G401 (cell line): ENCODE measurements at places on chromosomes 4 and X.

DNA sequence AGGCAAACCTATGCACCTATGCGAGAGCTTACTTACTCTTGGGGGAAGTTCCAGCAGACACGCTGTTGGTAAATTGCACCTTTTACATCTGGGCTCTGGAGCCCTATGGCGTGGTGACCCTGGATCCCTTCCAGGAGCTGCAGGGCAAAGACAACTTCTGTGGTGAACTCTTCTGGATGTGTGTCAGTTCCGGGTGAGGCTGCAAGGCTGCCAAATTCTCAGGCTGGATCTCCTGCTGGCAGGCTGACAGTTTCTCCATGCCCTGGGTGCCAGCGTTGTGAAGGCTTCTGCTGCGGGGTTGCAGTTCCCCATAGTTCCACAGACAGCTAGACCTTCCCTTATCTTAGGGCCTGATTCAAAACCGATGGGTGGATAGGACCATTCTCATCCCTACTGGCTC is 37.9 kb downstream of the RAP2C start:
- DNase-seq: no peak

DNA sequence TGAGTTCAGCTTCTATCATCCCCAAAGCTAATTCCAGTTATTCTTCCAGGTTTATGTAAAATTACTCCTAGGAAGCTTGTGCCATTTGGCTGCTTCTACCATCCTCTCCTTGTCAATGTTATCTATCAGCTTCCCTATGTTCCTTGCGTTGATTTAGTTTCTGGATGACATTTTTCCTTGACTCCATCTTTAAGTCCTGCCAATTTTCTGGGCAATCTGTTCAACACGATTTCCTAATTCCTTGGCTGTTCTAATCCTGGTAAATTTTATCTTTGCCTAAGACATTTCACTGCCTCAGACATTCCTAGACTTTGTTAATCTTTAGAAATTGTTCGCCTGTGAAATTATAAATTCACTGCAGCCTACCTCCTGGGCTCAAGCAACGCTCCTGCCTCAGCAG is 125.1 kb downstream of the PDS5A start:
- no peak for DNase-seq

DNA sequence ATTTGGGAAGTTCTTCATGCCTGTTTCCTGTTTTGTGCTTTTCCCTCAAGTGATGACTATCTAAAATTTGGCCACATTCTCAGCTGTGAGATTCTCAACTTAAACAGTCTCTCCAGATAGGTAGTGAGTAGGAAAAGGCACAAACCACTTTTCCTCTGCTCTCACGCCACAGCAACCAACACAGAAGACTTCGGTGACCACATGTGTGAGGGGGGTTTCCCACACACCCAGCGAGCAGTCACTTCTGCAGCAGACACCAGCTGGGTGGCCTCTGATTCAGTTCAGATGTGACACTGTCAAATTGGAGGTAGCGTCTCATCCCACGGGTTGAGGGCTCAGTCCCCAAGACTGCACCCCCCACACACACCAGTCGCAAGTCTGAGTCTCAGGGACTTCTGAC is 25.1 kb upstream of the CLDN34 start:
- DNase-seq: no peak

GRCh38 chr4:111475001-111475400 is 670.3 kb upstream of the FAM241A start:
- peak; percentile 5 for DNase-seq

DNA sequence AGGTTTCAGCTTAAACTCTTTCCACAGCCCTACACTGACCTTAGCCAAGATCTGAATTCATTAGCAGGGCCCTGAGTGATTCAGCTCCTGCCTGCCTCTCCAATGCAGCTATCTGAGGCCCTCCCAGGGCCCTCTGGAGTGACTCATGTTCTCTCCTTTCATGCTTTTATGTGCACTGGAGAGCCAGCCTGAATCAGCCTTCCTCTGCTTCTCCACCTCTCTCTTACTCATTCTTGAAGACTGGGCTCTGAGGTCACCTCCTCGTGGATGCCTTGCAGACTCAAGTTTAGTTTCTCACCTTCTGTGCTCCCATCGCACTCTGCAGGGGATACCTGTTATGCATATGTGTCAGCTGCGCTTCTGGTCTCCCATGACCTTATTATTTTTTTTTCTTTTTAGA is 3.1 kb upstream of the OCIAD2 start:
- DNase-seq: no peak

GRCh38 chr4:55248756-55249155 is 97.3 kb upstream of the SRD5A3 start:
- no peak for DNase-seq

DNA sequence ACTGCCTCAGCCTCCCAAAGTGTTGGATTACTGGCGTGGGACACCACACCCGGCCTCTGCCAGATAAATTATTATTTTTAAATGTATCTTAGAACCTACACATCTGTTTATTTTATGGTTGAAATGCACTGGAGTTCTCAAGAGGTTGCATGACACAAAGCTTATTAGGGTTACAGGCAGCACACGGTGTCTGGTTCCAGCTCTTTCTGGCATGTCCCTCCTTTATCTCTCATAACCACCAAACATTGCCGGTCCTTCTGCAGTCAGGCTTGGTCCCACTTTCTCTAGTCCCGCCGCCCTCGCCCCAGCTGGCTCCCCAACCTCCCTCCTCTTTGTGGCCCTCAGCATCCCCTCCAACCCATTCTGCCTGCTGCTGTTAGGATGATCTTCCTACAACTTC is 39.7 kb upstream of the SPRY1 start:
- DNase-seq: no peak

DNA sequence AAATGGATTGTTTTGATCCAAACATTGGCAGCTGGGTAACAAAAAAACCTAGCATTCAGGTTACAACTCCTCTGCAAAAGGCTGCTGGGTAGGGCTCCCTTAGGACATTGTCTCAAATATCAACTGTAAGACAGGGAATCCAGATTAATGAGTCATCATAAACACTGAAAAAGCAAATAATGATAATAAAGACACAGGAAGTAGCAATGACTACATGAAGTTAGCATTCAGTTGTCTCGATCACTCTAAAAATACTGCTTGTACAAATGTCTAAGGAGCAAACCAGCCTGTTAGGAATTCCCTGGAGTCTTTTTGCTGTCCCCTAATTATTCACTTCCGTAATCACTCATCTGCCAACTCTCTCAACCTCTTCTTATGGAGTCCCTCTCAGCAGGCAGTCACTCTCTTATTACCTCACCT is 259.2 kb downstream of the GPC3 start:
- DNase-seq: no peak

- DNase-seq: no peak
Measured at GRCh38 chrX:136867096-136867491, 13.4 kb downstream of the RBMX start.

GRCh38 chrX:131288738-131289511 is at the start of gene IGSF1:
TSS of gene IGSF1 (minus strand) at chrX:131289306. CDS start at chrX:131286674, 2,632 bp downstream.
- peak; percentile 11 for DNase-seq

- no peak for DNase-seq
Measured at GRCh38 chr4:31107362-31107761, 387.2 kb downstream of the PCDH7 start.

DNA sequence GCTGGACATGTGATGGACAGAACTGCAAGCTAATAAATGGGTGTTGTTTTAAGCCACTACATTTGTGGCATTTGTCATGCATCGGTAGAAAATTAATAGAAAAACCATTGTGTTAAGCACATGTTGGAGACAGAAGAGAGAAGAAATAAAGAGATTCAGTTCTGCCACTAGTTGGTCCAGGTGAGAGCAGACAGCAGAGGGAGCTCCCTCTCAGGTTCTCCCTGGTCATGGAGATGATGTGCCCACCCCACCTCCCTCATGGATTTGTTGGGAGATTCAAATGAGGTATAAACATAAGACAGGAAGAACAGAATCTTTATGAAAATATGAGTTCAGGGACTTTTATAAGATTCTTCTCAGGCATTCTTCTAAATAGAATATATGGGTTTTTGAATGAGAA is 36.8 kb upstream of the OCIAD2 start:
- DNase-seq: no peak

DNA sequence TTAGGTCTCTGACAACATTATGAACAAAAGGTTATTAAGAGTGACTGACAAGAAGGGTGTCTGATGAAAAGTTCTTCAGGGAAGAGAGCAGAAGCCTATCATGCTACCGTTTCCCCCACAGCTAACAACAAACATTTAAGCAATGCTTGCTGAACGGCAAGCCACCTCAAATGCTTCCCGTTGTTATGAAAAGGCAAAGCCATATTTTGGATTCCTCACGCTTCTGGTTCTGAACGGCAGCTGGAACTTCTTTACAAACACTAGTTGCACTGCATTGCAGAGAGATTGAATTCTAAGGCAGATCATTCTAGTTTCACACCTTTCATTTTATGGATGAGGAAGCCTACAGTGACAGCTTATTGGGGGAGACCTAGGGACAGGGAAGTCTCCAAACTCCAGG is 48.6 kb upstream of the NAP1L5 start:
- DNase-seq: peak; percentile 40

- DNase-seq: no peak
Measured at GRCh38 chrX:130105244-130105643, 5.1 kb downstream of the ELF4 start.

DNA sequence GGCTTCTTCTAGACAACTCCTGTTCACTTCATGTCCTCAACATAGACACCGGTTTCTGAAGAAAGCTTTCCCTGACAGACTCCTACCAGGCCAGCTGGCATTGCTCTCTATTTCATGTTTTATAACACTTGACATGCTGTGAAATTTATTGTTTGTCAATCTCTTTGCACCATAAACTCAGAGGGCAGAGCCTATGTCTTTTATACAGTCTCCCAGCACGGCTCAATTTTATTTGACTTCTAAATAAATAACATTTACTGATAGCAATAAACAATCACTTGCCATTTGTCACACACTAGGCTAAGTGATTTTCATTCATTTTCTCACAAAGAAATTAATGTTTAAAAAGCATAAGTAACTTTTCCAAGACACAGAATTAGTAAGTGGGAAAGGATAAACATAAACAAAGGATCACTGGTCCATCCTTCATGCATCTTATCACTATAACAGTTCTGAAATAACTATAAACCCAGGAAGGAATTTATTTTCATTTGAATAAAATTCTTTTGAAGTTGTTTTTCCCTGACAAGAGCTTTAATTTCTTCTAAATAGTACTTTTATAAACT is 577.6 kb downstream of the TECRL start:
- no peak for DNase-seq

- DNase-seq: no peak
Measured at GRCh38 chr4:156111686-156112085, 158.0 kb upstream of the CTSO start.

GRCh38 chrX:40079572-40079971 is 18.2 kb downstream of the BCOR start:
- DNase-seq: no peak

DNA sequence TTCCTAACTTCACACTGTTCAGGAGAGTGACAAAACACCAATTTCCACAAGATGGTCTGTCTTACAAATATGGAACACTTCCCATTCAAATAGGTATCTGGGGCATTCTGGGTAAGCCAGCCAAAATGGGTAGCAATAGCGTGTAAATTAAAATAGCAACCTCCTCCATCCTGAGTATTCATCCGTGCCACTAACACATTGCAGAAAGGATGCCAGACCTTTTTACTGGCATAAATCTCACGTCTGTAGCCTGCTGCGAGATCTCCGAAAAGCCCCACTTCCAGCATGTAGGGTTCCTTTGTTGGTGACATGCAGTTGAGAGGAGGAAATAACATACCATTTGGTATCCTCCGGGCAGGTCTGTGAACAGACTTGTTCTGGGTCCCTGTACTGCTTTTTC is 52.7 kb upstream of the RAI2 start:
- peak; percentile 41 for DNase-seq

DNA sequence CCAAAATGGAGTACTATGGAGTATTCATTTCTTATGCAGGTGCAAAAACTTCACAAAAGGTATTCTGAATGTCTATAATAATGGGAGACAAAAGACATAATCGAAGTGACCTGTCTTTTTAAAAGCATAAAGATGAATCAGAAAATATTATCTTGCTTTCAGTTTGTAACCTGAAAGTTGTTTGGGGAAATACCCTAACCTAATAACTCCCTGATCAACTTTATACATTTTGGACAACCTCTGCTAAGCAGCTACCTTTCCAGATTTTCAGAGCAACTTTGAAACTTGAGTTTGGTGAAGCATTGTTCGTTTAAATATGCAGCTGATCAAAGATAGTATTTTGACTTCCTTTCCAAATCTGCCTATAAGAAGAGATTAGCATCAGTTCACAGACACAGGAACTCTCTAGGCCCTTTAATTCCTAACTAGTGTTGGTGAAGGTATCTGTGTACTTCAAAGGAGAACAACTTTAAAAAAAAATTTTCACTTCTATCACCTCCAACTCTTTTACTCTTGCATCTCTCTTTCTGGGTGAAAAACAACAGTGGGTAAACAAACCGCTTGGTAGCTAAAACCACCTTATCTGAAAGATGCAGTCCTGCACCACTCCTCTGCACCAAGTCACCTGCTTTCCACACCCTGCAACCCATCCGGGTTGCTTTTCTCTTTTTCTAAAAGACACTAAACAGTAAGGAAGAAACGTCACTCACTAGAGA is 26.5 kb downstream of the CD40LG start:
- DNase-seq: no peak

GRCh38 chr4:88341227-88342192 is 37.1 kb upstream of the HERC6 start:
- peak; percentile 4 for DNase-seq

- no peak for DNase-seq
Measured at GRCh38 chrX:139776599-139776998, 68.6 kb upstream of the MCF2 start.

DNA sequence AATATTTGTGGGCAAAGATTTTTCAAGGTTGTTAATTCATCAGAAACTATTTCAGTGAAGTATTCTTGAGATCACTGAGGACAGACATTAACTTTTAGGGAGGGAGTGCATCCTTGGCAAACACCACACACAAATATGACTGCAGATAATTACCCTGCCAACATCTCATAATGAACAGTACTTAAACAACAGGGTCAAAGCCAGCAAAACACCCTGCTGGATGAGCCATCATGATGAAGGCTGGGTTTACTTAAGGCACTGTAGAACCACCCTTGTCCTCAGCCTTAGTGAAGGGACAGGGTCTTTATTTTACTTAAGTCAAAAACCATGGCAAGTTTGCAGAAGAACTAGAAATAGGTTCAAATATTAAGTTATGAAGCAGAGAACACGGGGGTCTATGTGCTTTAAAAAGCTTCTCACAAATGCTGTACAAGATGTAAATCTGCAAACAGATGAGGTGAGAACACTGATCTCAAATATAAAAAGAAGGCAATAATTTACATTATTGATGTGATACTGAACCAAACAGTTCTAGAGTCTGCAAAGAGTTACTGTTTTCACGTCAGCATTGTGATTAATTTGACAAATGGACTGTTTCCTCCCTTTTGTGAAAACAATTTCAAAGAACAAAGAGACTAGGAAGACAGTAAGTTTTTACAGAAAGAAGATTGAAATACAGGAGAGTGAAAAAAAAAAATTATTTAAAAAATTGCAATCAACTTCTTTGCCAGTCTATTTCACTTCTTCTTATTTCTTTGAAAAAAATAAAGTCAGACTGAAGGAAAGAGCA is 28.2 kb downstream of the TAPT1 start:
- no peak for DNase-seq

- DNase-seq: no peak
Measured at GRCh38 chrX:128396601-128397000, 344.4 kb upstream of the ACTRT1 start.
